ENCODE measurements at places on chromosomes 1 and 21.

- no peak for DNase-seq
Measured at GRCh38 chr1:233627823-233628222, 13.9 kb downstream of the KCNK1 start.

- no peak for DNase-seq
Measured at GRCh38 chr1:230251644-230252191, 174.4 kb downstream of the PGBD5 start.

- DNase-seq, result no peak
Measured at GRCh38 chr21:45040739-45041138, 33.6 kb upstream of the ADARB1 start.

DNA sequence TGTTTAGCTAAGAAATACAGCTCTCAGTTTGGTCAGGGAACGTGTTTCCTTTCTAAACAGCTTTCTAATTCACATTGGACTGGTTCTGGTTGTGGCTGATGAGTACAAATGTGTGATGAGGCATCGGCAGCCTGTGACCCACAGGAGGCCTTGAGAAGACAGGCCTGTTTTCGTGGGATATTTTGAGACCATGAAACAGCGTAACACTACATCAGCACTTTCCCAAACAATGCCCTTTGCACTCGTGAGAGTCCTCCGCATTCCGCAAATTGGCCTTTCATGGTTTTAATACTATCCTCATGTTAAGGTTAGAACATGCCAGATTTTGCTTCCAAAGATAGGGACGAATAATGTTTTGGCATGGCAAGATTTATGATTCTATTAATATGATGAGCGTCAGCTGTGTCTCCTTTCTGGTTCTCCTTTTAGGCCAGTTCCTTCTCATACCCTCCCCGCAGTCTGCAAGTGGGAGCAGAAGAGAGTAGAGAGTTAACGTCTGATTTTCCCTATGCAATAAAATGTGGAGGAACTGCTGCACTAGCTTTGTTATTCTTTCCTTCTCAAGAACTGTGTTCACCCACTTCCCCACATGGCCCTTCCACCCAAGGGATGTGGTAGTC, 84.3 kb upstream of the L1TD1 start:
- DNase-seq, result no peak

DNA sequence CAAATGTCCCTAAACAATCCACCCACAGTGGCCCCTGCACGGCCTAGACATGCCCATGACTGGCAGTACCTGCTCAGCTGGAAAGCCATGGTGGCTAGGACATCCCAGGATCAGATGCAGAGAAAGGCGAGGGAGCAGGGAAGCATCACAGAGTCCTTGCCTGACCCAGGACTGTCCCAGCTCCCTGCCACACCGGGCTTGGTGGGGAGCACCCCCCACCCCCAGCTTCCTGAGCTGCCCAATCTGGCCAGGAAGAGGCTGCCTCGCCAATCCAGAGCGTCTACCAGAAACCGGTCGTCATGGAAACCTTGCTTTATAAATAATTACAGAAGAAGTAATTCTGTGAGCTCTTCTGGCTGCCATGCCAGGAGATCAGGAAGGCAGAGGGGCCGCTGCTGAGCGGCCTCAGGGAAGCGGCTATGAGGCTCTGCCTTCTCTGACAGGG, 34.8 kb downstream of the ACOT7 start:
- DNase-seq, result peak; percentile 13

DNA sequence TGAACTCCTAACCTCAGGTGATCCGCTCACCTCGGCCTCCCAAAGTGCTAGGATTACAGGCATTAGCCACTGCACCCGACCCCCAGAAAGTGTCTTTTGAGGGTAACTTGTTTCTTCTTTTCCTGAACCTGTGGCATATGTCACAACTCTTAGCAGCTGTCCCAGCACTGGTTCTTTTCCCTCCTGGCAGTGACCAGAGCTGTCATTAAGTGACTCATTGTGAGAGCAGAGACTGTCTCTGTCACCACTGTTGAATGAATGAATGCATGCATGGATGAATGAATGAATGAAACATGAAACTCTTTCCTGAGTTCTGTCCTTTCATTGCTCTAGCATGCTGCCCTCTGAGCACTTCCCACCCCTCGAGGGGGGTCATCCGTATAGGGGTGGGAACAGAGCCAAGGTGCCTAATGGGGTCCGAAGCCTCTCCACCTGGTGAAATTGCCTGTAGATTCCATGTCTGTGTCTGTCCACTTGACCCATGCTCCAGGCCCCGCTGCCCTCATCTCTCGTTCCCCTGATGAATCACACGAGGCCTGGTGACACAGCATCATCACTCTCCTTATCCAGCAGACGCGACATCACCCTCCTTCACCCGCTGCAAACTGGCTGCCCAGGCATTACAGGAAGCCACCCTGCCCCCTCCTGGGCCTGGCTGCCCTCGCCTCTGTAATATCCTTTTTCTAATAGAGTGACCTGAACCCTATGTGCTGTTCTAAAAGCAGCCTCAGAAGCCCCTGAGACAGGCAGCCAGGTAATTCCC, 75.0 kb downstream of the IGSF21 start:
- no peak for DNase-seq

- DNase-seq, result no peak
Measured at GRCh38 chr1:206590025-206590758, 22.1 kb downstream of the EIF2D start.

DNA sequence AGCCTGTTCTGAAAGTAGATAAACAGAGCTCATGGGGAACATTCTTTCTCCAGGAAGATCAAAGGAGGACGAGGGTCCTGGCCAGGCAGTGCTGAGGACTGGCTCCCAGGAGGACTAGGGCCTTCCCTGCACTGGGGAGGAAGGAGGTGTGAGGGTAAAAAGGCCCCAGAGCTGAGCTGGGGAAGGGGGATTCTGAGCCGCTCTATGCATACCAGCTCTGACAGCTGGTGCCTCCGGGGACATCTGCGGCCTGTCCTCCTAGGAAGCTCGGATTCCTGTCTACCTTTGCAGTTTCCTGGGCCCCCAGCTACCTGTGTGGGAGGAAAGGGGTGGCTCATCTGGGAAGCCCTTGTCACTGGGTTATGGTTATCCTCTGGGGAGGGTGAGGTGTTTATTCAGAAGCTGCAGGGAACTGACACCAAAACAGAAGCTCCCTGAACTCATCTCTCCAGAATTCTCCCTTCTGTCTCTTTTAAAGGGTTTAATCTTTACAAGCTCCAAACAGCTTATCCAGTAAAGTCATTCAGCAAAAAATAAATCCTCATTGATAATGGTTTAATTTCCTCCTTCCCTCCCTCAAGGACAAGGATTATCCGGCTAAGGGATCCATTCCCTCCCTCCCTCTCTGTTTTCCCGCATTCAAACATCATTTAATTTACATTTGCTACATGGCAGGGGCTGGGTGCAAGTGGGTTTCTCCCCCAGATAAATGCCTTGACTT, 31.0 kb downstream of the NENF start:
- no peak for DNase-seq

GRCh38 chr21:31872452-31873274, at the start of gene HUNK:
HUNK (plus strand) TSS chr21:31873020; CDS start chr21:31873675, 655 bp downstream.
- no peak for DNase-seq

GRCh38 chr1:8689431-8690252, 127.8 kb downstream of the RERE start:
- DNase-seq, result no peak

Data from stimulated activated CD4-positive, alpha-beta T cell treated with anti-CD3 and anti-CD28 coated beads, Interleukin-2, amount 100 ng/mL, for 48 hours (primary cell).